ENCODE measurements at places on chromosomes 7 and 10. TPM values are rescaled to one million over a fixed set of nuclear protein-coding genes. Genes with fewer than 3 reads are reported as not detected.

PDZD8 gene
- 34.3 TPM for total RNA-seq

NKX2-3 gene
- total RNA-seq, result 32.4 TPM

DENND2A gene
- total RNA-seq, result 15.8 TPM

GCK gene
- 1.4 TPM for total RNA-seq

FRAT1 gene
- 5.2 TPM for total RNA-seq

- no peak overlapping the region for H3K27ac ChIP-seq
- DNase-seq, result no peak
- peaks cover 6% of the 10 kb centered on the region for H3K36me3 ChIP-seq
- H3K27me3 ChIP-seq, result no peaks in the 10 kb centered on the region
- no peaks in the 10 kb centered on the region for H3K4me1 ChIP-seq
Measured at GRCh38 chr10:103353281-103353680, 2.3 kb upstream of the PCGF6 start.

DNA sequence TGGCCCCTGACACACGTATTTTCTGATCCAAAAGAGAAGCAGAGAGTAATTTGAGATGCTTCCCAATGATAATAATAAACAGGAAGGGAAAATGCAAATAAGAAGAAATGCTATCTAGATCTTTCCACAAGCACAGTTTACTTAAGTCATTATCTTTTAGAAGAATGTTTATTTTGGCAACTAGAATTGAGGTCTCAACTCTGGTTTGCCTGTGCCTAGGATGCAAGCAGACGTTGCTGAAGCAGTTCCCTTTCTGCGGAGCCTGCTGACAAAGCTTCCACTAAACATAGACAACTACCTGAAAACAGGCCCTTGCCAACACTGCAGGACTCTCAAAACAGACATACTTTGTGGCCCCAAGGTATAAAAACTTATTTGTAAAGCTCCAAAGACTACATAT is 315.8 kb upstream of the POM121L12 start:
- H3K27ac ChIP-seq, result no peak overlapping the region
- DNase-seq, result no peak
- H3K36me3 ChIP-seq, result no peaks in the 10 kb centered on the region
- H3K4me1 ChIP-seq, result no peaks in the 10 kb centered on the region

Data from sigmoid colon (tissue), 7 donors.